Amniotic stem cell (primary cell): ENCODE measurements at places on chromosomes 6 and 20.

DNA sequence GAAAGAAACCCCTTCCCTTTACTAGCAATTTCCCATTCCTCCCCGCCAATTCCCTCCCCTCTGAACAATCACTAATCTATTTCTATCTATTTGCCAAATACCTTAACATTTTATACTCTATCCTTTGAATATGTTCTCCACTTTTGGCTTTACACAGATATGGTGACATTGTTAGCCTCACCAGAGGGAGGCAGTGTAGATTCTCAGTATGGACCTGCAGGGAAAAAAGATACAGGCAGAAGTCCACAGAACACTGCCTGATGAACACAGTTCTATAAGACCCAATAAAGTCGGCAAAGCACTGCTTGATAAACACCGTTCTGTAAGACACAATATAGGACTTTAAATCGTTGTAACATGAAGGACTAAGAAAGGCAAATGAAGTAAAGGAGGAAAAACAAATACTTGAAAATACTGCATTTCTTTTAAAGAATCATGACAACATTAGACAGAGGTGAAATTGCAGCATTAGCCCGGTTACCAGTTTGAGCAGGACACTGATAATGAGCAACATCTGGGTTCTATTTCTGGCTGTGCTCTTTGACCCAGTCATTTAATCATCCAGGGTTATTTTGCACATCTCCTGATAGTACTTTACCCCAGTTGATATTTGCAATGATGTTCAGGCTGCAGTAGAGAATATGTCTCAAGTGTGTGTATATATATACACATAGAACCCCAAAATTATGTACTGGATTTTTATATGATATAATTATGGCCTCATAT is 296.8 kb downstream of the UTRN start:
- no peak for DNase-seq

DNA sequence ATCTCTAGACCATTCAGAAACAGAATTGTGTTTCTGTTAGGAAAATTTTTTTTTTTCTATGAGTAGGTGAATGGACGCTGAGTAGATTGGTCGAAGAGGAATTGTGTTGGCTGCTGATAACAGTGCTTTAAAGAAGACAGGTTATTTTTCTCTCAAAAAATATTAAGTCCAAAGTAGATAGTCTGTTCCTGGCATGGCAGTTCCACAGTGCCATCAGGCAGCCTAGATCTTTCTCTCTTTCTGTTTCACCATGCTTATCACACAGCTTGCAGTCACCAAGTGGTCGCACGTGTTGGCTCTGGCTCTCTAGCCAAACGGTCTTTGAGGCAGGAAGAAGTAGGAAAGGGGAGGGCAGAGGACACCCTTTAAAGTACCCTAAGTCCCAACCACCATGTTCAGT is 22.4 kb upstream of the SERINC3 start:
- no peak for DNase-seq

DNA sequence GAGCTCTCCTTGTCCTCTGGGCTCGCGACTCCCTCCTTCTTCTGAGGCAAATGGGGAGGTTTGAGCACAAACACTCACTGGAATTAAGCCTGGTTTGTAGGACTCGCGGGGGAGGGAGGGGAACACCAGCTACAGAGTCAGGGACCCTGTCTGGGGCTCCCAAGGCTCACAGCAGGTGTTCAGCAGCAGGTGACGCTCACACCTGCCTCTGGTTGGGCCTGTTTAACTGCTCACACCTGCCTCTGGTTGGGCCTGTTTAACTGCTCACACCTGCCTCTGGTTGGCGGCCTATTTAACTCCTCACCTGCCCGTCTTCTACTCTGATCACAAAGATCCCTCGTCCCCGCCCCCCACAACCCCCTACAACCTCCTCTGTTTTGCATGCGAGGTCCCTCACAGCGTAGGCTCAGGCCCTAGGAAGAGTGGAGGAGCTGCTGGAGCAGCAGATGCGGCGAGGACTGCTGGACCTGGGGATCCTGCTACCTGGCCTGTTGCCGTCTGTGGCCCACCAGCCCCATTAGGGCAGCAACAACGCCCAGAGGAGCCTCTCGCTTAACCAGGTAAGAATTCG is 181.9 kb downstream of the ERMARD start:
- DNase-seq: no peak

- no peak for DNase-seq
These were observed 3.4 kb upstream of the TMEM14C start for GRCh38 chr6:10719296-10719963.

GRCh38 chr6:129865013-129865412 is 3.9 kb upstream of the TMEM244 start:
- DNase-seq: no peak

DNA sequence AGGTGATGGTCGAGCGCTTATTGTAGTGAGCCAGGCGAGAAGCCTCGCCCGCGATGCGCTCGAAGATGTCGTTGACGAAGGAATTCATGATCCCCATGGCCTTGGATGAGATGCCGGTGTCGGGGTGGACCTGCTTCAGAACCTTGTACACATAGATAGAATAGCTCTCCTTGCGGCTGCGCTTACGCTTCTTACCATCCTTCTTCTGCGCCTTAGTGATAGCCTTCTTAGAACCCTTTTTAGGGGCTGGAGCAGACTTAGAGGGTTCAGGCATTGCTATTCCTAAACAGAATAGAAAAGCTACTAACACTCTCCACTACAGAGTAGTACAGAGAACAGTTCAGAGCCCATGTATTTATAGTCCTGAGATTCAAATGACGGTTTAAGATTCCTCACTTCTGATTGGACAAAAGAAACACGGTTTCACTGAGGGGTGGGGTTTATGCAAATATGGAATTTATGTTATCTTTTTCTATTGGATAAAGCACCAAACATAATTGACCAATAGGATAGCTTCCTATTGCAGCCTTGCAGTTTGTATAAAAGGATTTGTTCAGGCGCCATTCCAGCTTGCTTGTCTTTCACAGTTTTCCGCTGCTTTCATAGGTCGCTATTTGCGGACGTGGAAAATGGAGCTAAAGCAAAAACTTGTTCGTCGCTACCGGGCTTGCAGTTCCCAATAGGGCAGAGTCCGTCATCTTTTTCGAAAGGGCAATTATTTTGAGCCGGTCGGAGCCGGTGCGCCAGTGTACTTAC is 43.7 kb upstream of the HFE start:
- DNase-seq: peak; percentile 95

GRCh38 chr6:99458319-99458718 is 33.2 kb upstream of the PNISR start:
- no peak for DNase-seq

- no peak for DNase-seq
These were observed 21.9 kb upstream of the RREB1 start for GRCh38 chr6:7085911-7086310.

DNA sequence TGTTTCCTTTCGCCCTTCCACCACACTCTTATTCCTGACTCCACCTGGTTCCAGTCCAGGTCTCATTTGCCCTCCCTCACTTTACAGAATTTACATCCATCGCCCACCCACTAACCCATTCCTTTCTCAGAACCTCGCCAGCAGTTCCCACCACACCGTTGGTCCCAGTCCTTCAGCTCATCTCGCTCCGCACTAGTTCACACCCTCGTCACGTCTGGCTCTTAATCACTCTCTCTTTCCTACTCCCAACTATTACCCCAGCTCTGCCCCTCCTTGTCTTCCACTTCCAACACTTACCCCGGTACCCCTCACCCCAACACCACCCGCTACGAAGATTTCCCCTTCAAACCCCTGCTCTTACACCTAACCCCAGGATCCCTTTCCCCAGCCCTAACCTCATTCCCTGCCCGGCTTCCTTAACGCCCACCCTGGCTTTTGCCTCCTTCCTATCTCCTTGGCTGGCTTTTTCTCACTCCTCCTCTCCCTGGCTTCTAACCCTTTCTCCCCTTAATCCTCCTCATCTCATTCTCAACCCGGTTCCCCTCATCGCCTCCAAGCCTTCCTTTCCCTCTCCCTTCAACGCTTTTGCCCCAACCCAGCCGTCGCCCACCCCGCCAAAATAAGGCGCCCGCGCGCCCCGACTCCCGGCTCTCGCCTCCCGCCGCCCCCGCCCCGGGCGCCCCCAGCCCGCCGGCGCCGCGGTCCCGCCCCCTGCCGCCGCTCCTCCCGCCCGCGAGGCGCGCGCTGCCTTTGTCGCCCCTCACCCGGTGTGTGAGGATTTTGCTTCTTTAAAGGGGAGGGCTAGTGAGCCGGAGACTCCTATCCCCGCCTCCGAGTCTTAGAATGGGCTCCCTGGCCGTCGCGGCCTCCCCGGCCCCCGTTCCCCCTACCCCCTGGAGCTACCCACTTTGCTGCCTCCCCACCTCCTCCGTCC is 542 bp downstream of the USP49 start:
- DNase-seq: no peak

- no peak for DNase-seq
These were observed 695.0 kb downstream of the COL12A1 start for GRCh38 chr6:74510878-74511277.

DNA sequence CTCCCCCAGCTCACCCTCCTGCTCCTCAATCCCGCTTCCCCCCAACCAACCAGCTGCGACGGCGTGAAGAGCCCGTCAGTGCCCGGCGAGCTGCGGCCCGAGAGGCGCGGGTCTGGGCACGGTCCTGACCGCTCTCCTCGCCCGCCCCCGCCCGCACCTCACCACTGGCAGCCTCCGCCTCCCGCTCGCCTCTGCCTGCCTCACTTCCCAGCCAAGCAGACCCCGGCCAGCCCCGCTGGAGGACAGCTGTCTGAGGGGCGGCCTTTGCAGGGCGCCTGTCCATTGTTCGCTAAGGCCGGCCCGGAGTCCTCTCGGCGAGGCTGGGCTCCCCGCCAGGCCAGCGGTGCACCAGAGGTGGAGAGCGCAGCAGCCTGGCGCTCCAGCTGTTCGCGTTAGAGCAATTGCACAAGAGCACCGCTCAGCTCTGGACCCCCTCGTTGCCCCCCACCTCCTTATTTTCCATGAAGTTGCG is 1.3 kb downstream of the SOBP start:
- DNase-seq: no peak

DNA sequence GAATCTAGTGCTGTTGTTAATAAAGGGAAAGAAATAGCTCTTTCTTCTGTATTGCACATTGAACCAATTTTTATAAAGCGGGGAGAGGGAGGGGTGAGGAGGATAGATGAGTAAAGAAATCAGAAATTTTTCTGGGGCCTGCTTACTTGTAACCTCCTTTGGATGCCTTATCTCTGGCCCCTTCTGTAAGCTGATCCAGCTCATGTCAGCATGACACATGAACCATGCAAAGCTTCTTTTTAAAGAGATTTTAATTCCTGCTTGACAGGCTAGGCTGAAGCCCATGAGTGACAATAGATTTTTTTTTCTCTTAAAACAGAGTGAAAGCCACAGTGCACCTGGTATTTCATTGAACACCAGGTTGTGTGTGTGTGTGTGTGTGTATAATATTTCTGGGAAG is 325.3 kb downstream of the PRL start:
- DNase-seq: no peak

DNA sequence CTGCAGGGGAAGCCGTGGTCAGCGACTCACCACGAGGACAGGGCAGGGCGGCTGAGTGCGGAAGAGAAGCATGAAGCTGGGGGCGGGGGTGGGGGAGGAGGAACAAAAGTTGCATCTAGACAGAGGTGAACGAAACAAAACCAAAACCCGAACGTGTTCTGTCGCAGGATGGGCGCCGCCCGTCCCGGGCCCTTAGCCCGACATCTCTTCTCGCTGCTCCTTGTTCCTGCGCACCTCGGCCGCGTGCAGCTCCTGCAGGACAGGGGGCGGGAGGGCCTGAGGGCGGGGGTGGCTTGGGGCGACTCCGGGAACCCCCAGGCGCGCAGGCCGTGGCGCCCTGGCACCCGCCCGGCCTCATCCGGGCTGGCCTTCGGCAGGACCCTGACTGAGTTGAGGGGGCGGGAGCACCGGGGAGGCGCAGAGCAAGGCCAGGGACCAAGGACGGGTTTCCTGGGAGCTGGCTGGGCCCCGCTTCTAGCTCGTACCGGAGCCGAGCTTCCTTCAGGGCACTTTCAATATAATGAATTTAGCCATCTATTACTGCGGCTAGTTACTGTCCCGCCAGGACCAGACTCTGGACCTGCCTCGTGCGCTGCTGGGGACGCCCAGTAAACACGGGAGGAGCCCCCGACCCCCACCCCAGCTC is 12.0 kb downstream of the STMN3 start:
- no peak for DNase-seq

DNA sequence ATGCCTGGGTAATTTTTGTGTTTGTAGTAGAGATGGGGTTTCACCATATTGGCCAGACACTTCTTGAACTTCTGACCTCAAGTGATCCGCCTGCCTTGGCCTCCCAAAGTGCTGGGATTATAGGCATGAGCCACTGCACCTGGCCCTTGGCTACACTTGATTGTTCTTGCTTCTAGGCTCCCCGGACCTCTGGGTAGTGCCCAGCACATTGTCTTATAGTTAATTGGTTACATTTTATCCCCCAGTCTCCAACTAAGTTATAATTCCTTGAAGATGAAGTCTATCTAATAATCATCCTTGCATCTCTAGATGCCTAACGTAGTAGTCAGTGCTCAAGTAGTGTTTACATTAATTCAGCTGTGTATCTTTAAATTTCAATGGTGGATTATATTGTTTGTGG is 11.8 kb downstream of the SMPDL3A start:
- no peak for DNase-seq

GRCh38 chr20:11063444-11063843 is 389.6 kb upstream of the JAG1 start:
- DNase-seq: no peak

GRCh38 chr20:40982415-40983145 is 46.0 kb upstream of the TOP1 start:
- no peak for DNase-seq

DNA sequence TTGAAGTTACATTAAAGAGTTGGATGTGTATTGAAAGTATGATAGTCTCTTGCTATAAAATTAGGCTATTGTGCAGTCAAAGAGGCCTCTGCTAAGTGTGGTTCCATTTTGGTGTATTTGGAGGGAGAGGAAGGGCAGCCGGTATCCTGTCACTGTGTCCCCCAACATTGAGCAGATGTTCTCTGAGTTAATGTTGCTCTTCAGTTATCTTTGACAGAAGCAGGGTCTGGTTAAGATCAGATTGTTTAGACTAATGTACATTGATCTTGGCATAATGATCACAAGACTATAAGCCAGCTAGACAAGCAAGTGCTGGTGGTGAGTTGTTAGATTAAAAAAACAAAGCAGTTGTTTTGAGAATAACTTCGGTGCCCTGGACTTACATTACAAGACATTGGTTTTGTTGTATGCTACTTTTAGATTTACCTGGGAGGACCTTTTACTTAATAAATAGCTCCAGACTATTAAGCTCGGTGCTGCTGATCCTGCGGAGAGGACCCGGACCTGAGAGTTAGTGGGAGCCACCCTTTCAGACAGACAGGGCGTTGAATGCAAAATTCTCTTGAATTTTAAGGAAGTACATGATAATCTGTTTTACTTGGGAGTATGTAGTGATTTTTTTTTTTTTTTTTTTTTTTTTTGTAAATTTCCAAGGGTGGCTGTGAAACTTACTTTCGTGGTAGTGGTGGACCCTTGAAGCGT is 97.8 kb downstream of the JARID2 start:
- DNase-seq: no peak

- DNase-seq: no peak
These were observed 69.6 kb upstream of the TULP1 start for GRCh38 chr6:35582315-35582714.

GRCh38 chr6:9647599-9647998 is 767.3 kb downstream of the TFAP2A start:
- no peak for DNase-seq
